NCI-H2081 treated with DMSO at 0.1 percent for 48 hours (cell line): ENCODE measurements at places on chromosomes 6 and 20.

DNA sequence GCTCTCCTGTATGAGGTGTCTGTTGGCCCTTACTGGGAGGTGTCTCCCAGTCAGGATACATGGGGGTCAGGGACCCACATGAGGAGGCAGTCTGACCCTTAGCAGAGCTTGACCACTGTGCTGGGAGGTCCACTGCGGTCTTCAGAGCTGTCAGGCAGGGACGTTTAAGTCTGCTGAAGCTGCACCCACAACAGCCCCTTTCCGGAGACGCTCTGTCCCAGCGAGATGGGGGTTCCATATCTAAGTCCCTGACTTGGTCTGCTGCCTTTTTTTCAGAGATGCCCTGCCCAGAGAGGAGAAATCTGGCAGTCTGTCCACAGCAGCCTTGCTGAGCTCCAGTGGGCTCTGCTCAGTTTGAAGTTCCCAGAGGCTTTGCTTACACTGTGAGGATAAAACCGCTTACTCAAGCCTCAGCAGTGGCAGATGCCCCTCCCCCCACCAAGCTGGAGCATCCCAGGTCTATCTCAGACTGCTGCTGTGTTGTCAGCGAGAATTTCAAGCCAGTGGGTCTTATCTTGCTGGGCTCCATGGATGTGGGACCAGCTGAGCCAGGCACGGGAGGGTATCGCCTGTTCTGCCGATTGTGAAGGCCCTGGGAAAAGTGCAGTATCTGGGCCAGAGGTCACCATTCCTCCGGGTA lies 36.3 kb upstream of the IBTK start:
- no peak for DNase-seq

DNA sequence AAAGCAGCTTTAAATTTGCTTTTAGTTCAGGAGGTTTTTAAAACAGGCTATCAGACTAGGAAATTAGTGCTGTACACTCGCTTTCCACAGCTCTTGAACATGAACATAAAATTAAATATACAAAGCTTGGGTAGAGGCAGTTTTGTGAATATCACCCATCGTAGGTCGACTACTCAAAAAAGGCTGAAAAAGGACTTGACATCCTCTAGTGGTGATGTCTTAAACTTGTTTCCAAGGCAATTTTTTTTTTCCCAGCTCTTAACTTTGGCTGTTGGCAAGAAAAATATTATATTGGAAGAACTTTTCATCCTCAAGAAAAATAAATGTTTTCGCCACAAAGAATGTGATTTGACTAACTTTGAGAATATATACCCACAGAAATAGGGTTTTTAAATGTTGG lies 2.9 kb downstream of the MAP7 start:
- no peak for DNase-seq

DNA sequence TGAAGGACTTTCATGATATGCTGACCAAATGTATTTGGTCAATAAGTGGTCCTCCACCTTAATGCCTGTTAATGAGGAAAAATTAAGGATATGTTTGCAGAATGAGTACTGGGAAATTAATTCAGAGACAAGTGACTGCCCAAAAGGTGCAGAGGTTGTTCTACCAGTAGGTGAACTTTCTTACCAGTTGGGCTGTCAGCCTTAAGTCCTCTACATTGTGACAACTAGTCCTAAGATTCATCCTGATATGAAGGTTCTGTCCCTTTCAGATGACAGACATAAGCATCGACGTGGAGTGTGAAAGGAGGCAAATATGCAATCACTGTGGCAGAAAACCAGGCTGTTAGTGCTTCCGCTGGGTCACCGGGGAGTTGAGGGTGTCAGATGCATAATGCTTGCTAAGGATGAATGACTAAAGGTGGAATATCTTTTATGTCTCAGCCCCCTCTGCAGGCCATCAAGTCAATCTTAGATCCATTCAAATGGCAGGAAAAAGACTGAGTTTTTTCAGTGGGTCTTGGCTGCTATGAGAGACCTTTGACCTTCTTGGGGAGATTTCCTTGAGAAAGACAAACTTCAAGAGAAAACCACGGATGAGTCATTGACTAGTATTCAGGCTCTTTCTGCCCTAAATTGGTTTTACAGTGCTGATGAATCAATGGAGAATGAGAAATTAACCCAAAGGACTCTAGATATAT lies 226.0 kb downstream of the TPBG start:
- no peak for DNase-seq

GRCh38 chr20:1842281-1842680 lies 52.9 kb upstream of the SIRPA start:
- no peak for DNase-seq

DNA sequence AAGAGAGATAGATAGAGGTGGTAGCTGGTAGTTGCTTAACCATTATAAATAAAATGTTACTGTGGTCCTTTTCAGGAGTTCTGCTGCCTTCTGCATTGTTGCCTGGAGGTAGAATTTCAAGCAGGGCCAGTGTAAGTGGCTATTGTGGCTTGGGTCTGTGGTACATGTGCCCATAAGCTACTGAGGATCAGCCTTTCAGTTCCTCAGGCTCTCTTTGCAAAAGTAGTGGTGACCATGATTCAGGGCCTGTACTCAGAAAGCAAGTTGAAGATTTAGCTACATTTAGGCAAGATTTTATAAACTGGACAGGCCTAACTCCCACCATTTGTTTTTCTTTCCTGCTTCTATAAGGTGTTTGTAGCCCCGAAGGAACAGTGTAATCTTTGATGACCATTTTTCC lies 199.0 kb downstream of the PDE7B start:
- no peak for DNase-seq

DNA sequence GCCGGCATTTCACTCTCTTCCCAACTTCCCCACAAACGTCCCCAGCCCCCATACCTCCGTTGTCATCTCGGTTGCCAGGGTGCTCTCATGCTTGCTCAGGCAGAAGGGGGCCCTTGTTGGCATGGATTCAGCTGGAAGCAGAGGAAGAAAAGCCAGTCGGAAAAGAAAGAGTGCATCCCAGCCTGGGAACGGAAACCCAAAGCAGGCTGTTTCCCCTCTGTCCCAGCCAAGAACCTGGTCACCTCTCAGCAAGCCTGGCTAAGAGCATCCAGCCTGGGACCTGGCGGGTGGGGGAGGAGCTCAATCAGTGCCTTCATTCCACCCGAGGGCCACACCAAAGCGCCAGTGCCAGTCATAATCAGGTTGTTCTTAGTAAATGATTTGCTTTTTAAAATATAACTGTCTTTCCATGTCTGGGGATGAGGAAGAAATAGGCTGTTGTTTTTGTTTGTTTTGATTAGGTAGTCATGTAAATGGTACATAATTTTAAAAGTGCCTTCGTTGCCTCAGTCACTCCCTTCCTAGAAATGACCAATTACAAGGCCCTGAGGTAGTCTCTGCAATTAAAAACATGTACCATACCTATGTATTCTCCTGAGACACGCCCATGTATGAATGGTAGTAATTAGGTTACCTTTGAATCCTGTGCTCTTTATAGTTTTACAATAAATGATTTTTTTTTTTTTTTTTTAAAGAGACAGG lies 21.1 kb downstream of the CHMP4B start:
- DNase-seq: no peak

DNA sequence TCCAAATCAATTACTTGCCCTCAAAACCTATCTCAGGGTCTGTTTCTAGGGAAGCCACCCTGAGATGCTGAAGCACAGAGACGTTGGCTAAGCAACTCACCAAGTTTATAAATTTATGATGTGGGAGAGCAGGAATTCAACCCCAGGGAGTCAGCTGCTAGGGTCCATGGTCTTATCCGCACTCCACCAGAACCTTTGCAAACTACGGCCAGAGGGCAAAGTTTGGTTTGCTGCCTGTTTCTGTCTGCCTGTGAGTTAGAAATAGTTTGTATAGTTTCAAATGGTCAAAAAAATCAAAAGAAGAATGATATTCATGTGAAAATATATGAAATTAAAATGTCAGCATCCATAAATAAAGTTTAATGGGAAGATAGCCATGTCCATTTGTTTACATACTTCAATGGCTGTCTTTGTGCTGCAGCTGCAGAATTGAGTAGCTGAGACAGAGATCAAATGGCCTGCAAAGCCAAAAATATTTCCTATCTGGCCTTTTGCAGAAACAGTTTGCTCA lies 83.7 kb upstream of the ZFP64 start:
- DNase-seq: no peak

GRCh38 chr6:108002365-108003221 lies 44.6 kb upstream of the SEC63 start:
- DNase-seq: no peak

DNA sequence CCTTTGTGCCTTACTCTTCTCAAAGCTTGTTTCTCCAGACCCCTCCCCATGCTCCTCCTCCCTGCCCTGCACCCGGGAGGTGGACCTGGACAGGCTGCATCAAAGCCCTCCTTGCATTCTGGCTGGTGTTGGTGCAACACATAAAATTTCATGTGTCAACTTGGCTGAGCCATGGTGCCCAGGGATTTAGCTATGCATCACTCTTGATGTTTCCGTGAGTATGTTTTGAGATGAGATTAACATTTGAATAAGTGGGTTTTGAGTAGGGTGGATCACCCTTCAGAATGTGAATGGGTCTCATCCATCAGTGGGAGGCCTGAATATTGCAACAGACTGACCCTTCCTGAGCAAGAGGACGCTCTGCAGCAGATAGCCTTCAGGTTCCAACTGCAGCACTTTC lies 4.4 kb upstream of the OCSTAMP start:
- no peak for DNase-seq

DNA sequence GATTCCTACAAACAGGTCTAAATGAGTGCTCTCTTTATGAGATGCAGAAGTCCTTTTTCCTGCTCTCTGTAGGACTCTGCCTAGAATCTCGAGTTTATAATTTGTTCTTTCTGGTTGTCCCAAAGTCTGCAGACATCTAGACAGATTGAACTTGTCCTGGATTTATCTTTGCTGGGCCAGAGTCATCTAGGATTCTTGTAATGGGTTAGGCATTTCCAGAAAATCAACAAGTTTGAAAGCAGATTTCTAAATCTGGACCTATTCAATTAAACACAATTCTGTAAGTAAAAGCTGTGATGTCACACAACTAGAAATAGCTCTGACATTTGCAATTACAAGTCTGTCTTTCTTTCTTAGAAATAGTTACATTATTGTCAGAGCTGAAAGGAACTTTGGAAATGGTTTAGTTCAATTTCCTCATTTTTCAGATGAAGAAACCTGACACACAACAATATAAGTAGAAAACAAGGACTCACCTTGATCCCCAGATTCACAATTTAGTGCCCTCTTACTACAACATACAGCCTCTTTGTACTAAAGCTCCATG lies 4.2 kb upstream of the RSPO3 start:
- DNase-seq: no peak

DNA sequence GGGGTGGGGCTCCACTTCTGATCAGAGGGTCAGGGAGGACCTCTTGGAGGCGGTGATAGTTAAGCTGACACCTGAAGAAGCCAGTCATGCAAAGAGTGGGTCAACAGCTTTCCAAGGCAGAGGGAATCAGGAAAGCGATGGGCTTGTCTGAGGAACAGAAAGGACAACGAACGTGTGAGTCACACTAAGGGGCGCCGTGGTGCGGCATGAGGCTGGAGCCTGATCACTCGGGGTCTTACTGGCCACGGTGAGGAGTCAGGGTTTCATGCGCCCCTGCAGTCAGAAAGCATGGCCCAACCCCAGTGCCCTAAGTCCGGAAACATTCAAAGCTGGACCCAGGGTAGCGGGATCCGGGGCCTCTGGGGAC lies 50.6 kb upstream of the SLC32A1 start:
- DNase-seq: no peak

- no peak for DNase-seq
These were observed 114.8 kb upstream of the MARCKS start for GRCh38 chr6:113742342-113742741.

- DNase-seq: no peak
These were observed 192.3 kb downstream of the UTRN start for GRCh38 chr6:144477396-144477795.

DNA sequence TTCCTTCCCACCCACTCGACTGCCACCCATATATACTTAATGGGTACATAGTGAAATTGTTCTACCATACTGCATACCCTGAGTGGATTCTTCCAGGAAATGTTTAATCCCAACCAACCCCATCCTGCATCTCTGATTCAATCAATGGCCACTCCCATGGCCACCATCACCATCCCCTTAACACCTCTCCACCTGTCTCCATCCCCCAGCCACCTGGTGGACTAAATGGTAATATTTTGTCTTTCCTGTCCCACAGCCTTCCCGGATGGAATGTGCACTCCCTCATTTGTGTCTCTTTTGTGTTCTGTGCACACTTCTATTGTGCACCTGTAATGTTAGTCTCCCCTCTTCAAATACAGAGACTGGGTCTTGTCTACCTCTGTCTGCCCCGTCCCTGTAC lies 259.9 kb downstream of the ALDH8A1 start:
- no peak for DNase-seq

DNA sequence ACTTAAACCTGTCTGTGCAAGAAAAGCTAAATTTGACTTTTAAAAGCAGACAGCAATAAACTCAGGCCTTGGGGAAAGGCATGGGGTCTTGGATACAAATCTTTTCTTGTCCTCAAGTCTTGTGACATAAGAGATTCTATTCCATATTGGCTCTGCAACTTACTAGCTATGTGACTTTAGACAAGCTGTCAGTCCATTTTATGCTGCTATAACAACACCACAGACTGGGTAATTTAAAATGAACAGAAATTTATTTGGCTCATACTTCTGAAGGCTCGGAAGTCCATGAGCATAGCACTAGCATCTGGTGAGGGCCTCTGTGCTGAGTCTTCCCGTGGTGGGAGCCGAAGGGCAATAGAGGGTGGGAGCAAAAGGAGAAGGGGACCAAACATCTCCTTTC lies 246.0 kb upstream of the MOCS1 start:
- DNase-seq: no peak

DNA sequence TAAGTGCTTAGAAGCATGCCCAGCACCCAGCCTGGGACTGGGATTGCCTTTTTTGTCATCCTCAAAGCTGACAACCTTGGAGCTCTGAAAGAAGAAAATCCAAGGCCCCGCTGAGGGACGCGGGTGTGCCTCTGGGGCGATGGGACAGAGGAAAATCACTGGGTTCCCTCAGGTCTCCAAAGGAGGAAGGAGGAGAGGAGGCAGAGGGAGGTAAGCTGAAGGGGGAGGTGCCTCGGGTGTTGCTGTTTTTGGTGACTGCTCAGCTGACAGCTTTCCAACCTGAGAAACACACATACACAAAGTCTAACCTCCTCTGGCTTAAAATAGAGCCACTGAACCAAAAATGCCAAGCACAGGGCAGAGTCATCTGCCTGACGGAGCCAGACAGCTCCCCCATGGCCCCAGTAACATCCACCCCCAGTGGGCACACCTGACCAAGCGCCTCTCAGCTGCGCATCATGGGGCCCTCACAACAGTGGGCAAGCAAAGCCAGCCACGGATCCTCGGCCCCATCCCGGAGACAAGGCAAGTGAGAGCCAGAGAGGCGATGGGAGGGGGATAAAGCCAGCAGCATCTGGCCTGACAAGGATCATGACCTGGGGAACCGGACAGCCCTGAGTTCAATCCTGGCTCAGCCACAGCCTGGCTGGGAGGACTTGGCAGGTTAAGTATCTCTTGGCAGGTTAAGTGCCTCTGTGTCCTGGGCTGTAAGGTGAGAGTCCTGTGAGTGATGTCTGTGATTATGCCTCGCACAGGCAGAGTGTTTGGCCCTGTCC lies 3.2 kb upstream of the KCNK15 start:
- no peak for DNase-seq

- DNase-seq: no peak
These were observed 662.5 kb downstream of the CBLN4 start for GRCh38 chr20:55342822-55343221.

- no peak for DNase-seq
These were observed 9.6 kb upstream of the APCDD1L start for GRCh38 chr20:58524814-58525213.

GRCh38 chr6:19086480-19086879 lies 699.3 kb downstream of the RNF144B start:
- no peak for DNase-seq
